Activated T-cell treated with anti-CD3 and anti-CD28 coated beads for 48 hours (primary cell): ENCODE measurements at places on chromosomes 2 and 18.

- DNase-seq = no peak
Measured at GRCh38 chr2:213104903-213105202, 46.6 kb downstream of the IKZF2 start.

- no peak for DNase-seq
Measured at GRCh38 chr2:174286172-174286571, 37.8 kb upstream of the OLA1 start.

GRCh38 chr2:10330700-10331026 lies 28.0 kb downstream of the HPCAL1 start:
- DNase-seq = no peak

GRCh38 chr2:213119061-213119809 lies 32.2 kb downstream of the IKZF2 start:
- DNase-seq = no peak

GRCh38 chr2:196218106-196218505 lies 46.7 kb upstream of the STK17B start:
- DNase-seq = no peak

DNA sequence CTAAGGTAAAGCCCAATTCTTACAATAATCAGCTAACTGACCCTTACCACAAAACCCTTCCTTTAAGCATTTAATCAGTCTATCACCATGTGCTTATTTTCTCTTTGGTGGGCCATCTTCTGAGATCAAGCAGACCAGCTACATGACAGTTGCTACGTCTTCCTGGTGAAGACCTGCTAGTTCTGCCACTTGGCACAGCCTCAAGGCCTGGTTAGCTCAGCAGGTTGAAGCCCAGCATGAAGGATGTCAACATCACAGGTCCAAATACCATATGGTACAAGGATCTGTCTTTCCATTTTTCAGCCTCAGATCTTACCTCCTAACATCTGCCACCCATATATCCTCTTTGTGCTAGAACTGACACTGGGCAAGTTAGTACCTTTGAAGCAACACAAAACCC lies 636.9 kb downstream of the LRP1B start:
- DNase-seq = no peak

DNA sequence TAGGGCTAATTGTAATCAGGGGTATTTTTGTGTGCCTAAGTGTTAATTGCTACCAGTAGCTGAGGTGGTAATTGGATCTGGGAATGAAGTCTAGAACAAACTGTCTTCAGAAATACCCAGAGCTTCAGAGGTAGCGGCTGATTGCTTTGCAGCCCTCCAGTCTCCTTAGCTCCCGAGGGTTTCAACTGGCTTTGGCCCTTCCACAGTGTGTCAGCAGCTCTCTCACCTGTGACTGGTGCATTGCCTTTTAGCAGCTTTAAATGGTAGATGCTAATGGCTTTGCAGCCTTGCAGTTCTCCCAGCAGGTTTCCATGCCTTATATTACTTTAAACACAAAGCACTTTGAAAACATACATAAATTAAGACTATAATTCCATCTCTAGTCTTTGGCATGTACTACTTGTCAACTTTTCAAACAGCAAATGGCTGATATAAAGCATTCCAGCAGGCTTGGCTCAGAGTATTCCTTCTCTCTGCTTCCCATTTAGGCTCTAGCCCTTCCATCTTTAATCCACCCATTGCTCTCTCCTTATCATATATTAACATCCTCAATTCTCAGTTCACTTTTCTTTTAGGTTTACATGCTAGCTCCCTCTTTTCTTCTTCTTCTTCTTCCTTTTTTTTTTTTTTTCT lies 156.4 kb upstream of the GALNT13 start:
- DNase-seq = no peak

DNA sequence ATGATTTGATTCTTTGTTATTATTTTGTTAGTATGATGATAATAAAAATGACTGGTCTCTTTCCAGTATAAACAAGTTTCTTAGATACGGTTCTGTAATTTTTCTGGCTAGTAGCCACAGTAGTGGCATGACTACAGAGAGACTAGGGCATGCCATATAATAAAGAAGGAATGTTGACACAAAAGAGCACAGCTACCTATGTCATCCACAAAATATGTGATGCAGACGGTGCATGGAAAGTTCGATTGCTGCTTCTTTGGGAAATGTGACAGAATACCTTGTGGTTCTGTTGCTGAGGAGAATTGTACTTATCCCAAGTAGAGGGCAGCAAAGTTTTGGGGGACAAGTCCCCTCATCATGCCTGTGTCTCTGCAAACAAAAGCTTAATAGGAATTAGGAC lies 26.1 kb upstream of the SETBP1 start:
- DNase-seq = no peak

GRCh38 chr18:28208712-28209265 lies 31.9 kb upstream of the CDH2 start:
- DNase-seq = no peak

- no peak for DNase-seq
Measured at GRCh38 chr2:194739217-194739616, 917.8 kb upstream of the SLC39A10 start.

DNA sequence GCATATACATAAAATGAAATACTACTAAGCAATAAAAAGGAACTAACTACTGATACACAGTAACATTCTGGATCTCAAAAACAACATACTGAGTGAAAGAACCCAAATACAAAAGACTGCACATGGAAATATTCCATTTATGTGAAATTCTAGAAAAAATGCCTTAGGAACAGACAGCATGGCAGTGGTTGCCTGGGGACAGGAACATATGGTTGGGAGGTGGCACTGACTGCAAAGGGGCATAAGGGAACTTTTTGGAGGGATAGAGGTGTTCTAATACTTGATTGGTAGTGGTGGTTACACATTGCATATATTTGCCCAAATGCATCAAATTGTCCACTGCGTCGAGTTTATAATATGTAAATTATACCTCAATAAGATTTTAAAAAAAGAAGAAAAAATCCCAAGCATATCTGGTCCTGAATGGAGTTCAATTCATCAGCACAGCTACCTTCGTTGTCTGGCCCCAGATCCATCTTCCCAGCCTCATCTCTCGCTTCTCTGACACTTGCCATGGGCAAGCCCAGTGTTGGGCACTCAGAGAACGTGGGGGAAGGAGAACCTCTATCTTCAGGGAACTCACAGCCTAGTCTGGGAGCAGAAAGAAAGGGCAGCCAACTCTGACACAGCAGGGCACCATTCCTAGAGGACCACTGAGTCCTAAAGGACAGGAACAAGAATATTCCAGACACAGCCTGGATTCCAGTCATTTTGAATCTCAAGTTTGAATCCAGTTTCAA lies 8.6 kb upstream of the SMAD4 start:
- DNase-seq = no peak

GRCh38 chr2:100136310-100136709 lies 6.1 kb downstream of the AFF3 start:
- no peak for DNase-seq

DNA sequence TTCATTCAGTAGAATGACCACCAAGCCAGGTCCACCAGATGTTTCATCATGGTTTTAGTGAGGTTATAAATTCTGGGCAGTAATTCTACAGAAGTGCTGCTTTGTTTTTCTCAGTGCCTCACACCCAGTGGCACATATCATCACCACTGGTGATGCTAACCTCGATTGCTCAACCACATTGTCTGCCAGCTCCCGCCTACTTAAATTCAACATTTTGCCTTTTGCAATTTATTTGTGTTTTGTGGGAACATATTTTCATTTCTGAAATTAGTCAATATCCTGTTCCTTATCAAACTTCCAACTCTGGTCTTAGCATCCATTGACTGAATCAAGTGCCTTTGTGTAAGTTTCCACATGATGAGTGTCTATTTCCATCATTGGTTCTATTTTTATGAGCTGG lies 62.3 kb upstream of the TMEM178A start:
- no peak for DNase-seq

GRCh38 chr18:10059610-10060468 lies 146.0 kb downstream of the VAPA start:
- no peak for DNase-seq

DNA sequence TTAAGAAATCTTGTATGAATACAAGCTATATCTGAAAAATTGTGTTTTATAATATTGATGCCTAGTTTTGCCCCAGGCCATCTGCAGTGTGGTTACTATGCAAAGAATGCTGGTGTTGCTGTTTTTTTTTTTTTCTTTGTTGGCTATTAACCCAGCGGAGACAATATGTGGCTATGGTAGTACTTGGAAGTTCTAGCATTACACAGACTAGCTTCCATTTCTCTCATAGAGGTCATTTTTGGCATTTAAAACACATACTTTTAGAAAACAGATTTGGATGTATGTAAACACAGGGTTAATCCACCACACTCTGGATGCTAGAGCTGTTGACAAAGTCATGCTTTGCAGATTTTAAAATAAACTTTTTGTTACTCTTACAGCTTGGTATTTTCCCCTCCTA lies 209.8 kb downstream of the NEDD4L start:
- no peak for DNase-seq

DNA sequence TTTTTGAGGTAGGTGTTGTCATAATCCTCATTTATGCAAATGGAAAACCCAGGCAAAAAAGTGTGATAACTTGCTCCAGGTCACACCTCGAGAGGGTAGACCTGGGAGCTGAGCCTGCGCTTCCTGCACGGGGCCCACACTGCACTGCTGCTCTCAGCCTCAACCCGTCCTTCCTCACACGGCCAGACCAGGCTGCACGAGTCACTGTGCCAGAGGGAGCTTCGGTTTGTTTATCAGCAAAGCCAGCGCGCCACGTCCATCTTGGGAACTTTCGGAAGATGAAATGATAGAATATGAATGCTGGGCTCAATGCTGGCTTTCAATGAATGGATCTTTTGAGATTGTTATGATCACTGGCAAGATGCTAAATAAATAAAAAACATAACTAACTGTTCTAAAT lies 14.4 kb downstream of the COPS9 start:
- no peak for DNase-seq

DNA sequence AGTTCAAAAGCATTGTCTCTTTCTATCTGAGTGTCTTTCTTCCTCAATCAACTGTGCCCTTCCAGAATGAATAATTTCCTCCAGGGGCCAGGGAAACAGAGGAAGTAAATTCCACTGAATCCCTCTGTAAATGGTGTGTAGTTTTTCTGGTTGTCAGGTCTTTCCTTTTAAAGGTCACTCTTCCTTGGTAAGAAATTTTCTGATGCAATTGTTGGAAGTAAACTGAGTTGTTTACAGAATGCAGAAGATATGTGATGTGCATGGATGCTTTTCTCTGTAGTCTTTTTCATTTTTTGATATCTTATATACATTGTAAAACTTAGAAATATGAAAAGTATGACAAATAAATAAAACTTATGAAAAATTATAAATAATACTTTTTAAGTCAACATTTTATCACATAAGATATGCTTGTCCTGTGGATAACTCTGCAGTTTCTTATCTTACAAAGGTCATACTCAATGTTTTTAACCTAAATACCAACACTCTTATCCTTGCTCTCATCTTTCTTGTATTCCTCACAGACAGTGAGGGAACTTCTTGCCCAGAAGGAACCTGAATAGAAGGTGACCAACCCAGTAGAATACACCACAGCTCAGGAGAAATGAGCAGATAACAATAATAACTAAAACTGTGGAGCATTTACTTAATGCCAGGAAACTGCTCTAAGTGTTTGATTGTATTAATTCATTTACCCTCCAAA lies 234.5 kb downstream of the METTL4 start:
- DNase-seq = no peak

DNA sequence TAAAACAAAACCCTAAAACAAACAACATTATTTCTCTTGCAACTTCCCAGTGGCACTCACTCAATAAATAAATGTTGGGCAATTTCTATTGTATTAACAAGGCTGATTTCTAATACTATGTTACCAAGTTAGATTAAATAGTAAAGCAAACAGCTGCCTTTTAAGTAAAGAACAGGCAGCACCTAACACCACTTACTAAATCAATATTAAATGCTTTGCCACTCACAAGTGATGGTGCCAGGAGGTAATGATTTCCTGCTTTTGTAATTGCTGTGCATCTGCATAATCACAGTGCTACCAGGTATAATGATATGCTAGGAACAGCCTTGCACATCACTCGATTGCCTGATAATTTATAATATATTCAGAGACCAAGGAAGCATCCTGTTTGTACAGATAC lies 276.5 kb downstream of the NBAS start:
- DNase-seq = no peak

- DNase-seq = no peak
Measured at GRCh38 chr2:180184506-180184905, 177.4 kb upstream of the CWC22 start.

DNA sequence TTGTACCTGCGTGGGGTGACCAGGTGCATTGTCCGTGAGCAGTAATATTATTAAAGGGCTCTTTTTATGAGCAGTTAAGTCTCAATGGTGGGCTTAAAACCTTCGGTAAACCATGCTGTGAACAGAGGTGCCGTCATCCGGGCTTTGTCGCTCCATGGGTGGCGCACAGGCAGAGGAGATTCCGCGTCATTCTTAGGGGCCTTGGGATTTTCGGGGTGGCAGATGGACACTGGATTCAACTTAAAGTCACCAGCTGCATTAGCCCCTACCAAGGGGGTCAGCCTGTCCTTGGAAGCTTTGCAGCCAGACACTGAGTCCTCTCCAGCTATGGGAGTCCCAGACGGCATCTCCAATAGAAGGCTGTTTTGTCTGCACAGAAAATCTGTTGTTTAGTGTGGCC lies 107.7 kb downstream of the NFATC1 start:
- DNase-seq = no peak

- DNase-seq = no peak
Measured at GRCh38 chr2:139763705-139764104, 983.5 kb upstream of the NXPH2 start.

DNA sequence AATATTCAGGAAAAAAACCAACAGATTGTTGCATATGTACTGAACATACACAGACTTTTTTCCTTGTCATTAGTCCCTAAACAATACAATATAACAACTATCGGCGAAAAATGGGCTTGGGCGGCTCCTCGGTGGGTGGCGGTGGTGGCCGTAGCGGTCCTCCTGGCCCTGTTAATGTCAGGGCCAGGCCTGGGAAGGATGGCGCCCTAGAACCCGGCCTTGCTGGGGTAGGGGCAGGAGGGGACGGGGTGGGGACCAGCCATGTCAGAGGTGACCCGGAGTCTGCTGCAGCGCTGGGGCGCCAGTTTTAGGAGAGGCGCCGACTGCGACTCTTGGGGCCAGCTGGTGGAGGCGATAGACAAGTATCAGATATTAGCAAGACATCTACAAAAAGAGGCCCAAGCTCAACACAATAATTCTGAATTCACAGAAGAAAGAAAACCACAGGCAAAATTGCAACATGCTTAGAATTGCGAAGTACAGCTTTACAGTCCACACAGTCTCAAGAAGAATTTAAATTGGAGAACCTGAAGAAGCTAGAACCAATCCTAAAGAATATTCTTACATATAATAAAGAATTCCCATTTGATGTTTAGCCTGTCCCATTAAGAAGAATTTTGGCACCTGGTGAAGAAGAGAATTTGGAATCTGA lies 36.5 kb downstream of the ROCK2 start:
- DNase-seq = no peak
